ENCODE measurements at places on chromosomes 7 and 10. TPM values are rescaled to one million over a fixed set of nuclear protein-coding genes. Genes with fewer than 3 reads are reported as not detected.

The NSUN5 gene
- 29.3 TPM for total RNA-seq

The ERVW-1 gene
- total RNA-seq, result not detected

GRCh38 chr7:98935811-98936210 is 57.5 kb downstream of the TRRAP start:
- no peak for DNase-seq

The CPXM2 gene
- 28.7 TPM for total RNA-seq

- DNase-seq, result no peak
These were observed 101.8 kb downstream of the EGFR start for GRCh38 chr7:55120501-55121198.

GRCh38 chr10:14536241-14537213 is 205.8 kb upstream of the FRMD4A start:
- DNase-seq, result peak; percentile 86

DNA sequence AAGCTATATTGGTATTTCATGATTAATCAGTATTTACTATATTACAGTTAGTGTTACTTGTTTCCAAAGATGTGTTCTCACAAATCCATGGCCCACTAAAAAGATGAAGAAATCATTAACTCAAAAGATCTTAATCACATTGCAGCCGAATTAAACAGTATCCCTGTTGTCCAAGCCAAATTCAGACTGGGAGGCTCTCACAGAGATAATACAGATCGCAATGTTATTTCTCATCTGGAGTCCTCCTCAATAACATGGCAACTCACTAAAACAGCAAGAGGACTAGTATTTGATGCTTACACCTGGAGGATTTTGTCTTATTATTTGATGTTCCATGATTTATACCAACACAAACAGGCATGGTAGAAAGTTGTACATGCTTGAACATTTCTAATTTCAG is 23.4 kb downstream of the CYP51A1 start:
- DNase-seq, result no peak

- peak; percentile 28 for DNase-seq
These were observed 21.1 kb upstream of the HSPA12A start for GRCh38 chr10:116763440-116763839.

DNA sequence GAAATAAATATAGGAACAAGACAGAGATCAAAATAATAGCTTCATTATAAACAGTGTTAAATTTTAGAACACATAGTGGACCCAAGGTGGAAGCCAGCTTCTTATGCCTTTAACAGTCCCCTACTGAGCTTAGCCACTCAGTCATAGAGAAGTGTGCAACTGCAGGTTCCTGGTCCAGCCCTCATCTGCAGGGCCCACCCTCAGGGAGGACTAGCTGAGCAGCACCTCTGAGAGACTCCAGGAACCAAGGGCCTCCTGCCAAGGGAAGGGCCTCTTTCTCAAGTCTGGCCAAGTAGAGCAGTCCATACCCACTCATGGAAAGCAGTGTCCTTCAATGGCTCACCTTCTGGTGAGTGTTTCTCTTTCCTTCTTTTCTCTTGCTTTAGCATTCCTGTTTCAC is 173.7 kb upstream of the PRPS1L1 start:
- peak; percentile 56 for DNase-seq

The IQUB gene
- total RNA-seq, result 0.66 TPM

The PPP1R3A gene
- total RNA-seq, result not detected

The EN2 gene
- not detected for total RNA-seq

DNA sequence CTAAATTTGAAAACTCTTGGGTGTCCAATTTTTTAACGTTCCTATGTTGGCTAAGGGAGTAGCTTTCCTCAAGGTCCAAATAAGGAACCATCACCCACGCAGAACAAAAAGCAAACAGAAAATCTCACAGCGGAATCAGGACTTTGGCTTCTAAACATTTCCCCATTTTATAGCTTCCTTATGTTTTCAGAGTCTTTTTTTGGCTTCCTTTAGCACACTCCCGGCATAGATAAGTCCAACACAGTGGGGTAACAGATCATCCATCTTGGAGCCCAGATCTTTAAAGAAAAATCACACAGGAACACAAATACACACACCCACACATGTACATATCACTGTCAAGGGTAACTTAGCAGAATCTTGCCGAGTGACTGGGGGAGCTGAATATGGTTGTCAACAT is 4.2 kb upstream of the TCF7L2 start:
- DNase-seq, result no peak

GRCh38 chr10:60960031-60960430 is 16.0 kb upstream of the RHOBTB1 start:
- DNase-seq, result no peak

DNA sequence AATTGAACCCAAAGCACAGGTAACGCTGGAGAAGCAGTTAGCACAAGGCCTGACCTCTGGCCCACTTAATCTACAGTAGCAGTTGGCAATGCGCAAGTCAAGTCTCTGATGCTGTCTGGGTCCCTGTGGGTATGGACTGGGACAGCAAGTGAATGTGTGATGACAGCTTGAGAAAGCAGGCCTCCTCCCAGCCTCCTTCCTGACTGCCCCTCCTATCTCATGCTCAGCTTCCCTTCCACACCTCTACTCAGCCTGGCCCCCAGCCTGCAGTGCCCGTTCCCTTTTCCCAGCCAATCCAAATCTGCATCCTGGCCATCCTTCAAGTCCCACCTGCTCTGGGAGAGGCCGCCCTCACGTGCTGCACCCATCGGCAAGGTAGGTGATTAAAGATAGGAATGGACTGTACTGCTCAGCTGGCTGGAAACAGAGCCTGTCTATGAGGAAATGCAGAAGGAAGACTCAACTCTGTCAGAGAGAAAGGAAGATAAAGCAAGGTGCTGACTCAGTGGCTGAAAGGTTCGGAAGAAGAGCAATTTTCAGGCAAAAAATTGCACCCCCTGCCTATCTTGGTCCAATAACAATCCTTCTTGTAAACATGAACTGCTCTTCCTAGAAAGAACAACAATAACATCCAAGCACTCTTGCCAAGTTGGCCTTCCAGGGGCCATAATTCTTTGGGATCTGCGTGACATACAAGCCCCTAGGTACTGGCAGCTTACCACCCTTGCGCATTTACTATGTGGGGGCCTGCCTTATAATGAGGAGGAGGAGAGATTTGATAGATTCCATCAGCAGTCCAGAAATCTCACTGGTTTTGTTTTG is 16.6 kb upstream of the FGFR2 start:
- DNase-seq, result peak; percentile 36

GRCh38 chr7:127460077-127460476 is 67.6 kb upstream of the ZNF800 start:
- no peak for DNase-seq

The GPR158 gene
- 0.09 TPM for total RNA-seq

GRCh38 chr10:114095559-114096337 is 52.1 kb downstream of the ADRB1 start:
- DNase-seq, result no peak

GRCh38 chr10:127151981-127152699 is 44.3 kb downstream of the INSYN2A start:
- no peak for DNase-seq

The SPDYE8 gene
- not detected for total RNA-seq

- no peak for DNase-seq
These were observed 466.6 kb upstream of the IGFBP3 start for GRCh38 chr7:46387646-46388045.
